ENCODE measurements at places on chromosomes 5 and 9.

DNA sequence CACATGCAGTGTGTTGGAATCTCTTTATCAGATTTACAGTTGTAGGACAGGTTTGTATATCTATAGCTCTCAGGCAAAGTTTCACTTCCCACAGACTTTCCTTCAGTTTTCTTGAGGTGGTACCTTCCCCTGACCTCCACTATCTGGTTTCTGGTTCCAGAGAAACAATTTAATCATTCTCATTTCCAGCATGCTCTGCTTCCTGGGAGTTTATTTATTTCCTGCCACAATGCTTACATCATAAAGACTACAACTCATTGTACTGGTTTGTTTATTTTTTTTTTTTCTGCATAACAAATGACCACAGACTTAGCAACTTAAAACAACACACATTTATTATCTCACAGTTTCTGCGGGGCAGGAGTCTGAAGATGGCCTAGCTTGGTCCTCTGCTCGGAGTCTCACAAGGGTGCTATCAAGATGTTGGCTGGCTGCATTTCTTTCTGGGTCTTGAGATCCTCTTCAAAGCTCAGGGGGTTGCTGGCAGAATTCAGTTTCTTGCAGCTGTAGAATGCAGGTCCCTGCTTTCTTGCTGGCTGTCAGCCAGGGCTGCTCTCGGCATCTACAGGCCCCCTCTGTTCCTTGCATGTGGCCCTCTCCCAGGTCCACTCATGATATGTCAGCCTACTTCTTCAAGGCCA, 247.7 kb downstream of the ENC1 start:
- no peak for DNase-seq

DNA sequence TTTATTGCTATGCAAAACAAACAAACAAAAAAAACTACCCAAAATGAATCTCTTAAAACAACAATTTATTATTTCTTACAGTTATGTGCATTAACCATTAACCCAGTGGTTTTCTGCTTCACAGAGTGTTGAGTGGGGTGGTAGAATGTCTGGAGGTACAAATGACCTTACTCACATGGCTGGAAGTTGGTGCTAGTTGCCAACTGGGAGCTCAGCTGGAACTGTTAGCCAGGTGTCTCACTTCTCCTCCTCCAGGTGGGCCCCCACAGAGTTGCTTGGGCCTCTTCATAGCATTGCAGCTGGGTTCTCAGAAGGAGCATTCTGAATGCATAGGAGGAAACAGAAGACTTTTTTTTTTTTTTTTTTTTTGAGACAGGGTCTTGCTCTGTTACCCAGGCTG, 10.5 kb upstream of the B4GALT1 start:
- DNase-seq, result no peak

DNA sequence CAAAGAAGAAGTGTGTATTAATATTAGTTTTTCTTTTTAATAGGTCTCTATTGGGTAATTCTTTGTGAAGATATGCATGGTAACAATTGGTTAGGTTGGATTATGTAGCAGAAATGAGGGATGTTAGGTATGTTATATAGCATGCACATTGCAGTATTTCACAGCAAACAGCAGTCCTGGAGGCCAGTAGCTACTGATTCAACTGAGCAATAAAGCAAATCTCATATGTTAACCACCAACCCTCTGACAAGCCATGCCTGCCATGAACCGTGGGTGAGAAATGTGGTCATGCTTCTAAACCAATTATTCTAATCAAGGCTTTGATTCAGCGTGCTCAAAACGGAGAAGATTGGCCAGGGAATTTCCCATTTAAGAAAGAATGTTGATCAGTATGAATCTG, 313.0 kb upstream of the CDH6 start:
- DNase-seq, result no peak

GRCh38 chr5:135100431-135100830, 66.4 kb upstream of the PITX1 start:
- DNase-seq, result no peak

DNA sequence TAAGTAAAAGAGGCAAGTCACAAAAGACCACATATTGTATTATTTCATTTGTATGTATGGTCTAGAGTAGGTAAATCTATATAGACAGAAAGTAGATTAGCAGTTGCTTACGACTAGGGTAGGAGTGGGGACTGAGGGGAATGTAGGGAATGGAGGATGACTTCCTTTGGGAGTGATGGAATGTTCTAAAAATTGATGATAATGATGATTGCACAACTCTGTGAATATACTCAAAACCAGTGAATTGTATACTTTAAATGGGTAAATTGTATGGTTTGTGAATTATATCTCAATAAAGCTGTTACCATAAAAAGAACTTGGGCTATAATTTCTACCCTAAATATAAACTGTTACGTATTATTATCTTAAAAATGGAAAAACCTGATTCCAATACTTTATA, 35.0 kb downstream of the ADAMTS6 start:
- DNase-seq, result no peak

DNA sequence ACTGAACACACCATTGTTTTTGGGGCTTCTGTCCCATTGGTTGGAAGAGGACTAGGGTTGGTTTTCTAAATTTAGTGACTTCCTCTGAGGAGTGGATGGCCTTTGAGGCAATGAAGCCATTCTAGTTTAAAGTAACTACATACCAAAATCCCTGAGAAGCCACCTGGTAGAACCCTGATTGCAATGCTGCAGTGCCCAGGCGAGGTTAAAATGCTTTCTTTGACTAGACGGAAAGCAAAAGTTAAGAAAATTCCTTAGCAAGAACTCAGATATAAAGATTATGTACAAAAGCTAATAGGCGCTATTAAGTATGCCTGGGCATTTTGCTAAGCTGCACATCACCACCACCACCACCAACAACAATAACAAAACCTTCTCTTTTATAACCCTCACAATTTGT, 20.6 kb downstream of the GLRX start:
- DNase-seq, result no peak

GRCh38 chr5:125410537-125411070, 664.2 kb upstream of the ZNF608 start:
- DNase-seq, result peak; percentile 75

DNA sequence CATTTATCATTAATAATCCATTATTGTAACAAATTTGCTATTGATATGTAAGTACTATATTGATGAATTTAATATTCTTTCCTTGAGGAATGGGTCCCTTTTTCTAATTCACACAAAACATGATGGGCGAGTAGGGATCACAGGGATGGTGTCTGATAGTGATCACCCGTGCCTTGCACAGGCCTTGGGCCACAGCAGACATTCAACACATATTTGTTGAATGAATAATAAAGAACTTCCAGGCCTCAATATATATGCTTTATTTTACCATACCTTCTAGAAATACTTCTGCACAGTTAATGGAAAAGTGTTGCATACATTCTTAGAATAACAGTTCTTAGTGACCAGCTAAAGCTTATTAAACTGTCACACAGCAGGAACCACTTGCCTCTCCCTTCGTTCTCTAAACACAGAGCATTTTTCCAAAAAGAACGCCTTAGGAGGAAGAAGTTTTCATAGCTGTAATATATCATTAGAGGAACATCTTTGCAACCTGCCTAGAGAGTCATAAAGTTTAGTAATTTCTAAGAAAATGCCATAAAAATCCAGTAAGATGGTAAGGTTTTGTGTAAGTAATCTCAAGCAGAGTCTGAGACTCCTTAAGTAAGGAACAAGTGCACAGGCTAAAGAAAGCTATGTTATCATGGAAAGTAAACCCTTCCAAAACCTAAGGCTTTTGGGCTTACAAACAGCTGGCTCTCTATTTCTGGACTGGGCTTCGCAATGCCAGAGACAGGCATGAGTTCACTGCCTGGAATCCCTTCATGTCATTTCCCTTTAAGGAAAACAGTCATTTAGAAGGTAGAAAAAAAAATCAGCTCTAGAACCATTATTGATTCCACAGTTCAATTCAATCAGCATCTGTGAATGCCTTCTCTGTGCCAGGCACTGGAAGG, 17.7 kb downstream of the TTLL11 start:
- no peak for DNase-seq
